ENCODE measurements at places on chromosomes 5 and 9. TPM values are rescaled to one million over a fixed set of nuclear protein-coding genes. Genes with fewer than 3 reads are reported as not detected.

The CDC25C gene
- 0.69 TPM for total RNA-seq

The FAM53C gene
- 28.0 TPM for total RNA-seq

The PCDH1 gene
- 6.3 TPM for total RNA-seq

The SLC36A2 gene
- not detected for total RNA-seq

The JAKMIP2 gene
- total RNA-seq, result 0.13 TPM

The IL4 gene
- total RNA-seq, result not detected

The OBP2A gene
- not detected for total RNA-seq

The DYNC2I2 gene
- total RNA-seq, result 43.4 TPM

The SAPCD2 gene
- 3.7 TPM for total RNA-seq

The G3BP1 gene
- 201 TPM for total RNA-seq

The N4BP3 gene
- 0.13 TPM for total RNA-seq

The GHR gene
- total RNA-seq, result 6.2 TPM

The TIMD4 gene
- total RNA-seq, result not detected

The CDH9 gene
- not detected for total RNA-seq

The PBX3 gene
- 19.7 TPM for total RNA-seq
